Suppressor macrophage (primary cell): ENCODE measurements at places on chromosomes 16 and 17.
A peak's percentile ranks its signal among the peaks of the same experiment; 100 is the strongest.

DNA sequence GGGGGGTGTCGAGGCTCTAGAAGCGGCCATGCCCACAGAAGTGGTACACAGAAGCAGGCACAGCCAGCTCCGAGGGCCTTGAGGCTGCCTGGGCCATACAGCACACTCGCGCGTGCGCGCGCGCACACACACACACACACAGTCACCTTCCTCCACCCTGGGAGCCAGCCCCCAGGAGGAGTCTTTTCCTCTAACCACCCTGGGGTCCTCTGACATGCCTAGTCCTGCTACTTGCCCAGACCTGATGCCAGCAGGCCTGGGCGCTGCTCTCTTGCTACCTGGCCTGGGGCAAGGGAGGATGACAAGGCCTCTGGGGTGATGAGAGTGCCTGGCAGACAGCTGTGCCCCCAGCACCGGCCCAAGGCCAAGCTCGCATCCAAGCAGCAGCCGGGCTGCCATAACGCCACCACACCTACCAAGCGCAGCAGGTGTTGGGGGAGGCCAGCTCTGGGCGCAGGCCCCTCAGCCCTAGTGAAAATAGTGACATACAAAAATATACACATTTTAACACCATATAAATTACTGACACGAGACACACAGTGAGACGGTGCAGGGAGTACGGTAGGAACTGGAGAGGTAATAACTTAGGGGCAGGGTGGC is 41.1 kb downstream of the TSC2 start:
- DNase-seq: no peak

DNA sequence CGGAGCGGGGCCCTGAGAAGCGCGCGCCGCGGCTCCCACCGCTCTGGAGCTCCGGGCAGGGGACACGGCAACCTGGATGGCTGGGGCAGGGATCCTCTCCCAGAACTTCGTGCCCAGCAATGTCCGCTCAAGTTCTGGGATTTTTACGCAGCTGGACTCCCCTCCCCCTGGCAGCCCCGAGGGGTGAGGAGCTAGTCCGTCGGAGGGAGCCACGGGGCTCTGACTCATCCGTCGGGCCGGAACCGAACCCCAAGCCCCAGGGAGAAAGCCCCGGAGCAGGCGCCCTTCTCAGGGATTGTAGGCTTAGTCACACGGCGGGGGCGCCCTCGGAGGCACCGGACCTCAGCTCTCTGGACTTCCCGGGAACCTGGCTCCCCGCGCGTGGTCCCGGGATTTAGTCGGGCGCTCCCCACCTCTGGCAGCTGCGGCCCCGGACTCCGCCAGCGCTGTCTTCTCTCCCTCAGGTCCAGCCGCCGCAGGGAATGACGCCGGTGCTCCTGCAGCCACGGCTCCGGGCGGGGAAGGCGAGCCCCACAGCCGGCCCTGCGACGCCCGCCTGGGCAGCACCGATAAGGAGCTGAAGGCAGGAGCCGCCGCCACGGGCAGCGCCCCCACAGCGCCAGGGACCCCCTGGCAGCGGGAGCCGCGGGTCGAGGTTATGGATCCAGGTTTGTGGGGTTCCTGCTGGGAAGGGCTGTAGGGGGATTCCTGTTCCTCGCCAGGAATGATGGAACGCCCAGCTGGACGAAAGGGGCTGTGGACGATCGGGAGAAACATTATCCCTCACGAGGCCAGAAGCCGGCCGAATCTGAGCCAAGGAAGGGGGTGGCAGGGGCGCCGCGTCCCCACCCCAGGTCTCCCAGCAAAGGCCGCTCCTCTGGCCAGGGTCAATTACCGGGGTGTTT is 830 bp downstream of the SPHK1 start:
- DNase-seq: peak; percentile 83

GRCh38 chr17:39527220-39527813 is 66.0 kb downstream of the CDK12 start:
- DNase-seq: peak; percentile 33

- DNase-seq: no peak
Measured at GRCh38 chr17:73157521-73157890, 7.3 kb upstream of the SSTR2 start.

DNA sequence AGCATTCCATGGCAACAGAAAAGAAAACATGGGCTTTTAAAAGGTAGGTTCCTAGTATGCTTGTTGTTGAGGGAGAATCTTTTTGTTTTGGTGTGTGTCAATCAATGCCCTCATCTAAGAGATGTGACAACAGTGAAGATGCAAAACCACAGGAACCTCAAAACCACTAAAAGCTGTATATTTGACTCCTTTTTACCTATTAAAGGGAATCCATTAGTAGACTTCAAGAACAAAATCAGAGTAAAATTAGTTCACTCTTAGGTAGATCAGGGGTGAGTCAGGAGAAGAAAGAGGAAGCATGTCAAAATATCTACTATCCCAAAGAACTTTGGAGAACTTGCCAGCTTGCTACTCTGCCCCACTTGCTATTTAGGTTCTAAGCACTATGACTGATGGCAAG is 89.1 kb downstream of the CDK5R1 start:
- DNase-seq: peak; percentile 43

DNA sequence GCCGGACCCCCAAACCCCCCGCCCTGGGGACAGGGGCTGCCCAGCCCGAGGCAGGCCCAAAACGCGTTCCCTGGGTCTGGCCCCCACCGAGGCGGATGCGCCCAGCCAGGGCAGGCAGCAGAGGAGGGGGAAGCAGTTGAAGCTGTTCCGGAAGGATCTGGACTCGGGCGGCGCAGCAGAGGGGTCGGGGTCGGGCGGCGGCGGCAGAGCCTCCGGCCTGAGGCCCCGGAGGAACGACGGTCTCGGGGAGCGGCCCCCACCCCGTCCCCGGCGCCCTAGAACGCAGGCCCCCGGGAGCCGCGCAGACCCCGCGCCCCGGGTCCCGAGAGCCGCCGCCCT is 22.9 kb upstream of the ZFPM1 start:
- DNase-seq: peak; percentile 16

DNA sequence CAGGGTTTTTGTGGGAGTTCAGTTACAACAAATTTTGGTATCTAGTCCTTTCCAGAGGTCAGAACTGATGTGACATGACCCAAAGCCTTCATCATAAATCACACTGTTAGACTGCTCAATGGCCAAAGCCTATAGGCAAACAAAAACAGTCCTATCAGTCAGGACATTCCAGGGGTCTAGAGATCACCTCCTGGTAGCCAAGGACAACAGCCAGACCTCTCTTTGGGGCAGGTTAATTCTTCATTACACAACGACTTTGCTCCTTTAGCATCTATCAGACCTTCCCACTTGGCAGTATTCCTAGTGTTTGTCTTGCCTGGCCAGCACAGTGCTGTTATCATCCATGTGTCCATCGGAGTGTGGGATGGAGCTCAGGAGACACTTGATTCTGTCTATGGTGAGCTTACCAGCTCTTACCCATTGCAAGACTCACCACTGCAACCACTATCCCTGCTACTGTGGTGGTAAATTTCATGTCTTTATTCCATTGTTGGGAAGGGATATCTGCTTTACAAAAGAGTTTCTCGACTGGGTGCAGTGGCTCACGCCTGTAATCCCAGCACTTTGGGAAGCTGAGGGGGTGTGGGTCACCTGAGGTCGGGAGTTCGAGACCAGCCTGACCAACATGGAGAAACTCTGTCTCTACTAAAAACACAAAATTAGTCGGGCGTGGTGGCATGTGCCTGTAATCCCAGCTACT is 95.5 kb upstream of the DHX40 start:
- DNase-seq: no peak

- DNase-seq: no peak
Measured at GRCh38 chr16:56559109-56559508, 5.8 kb upstream of the MT4 start.

- DNase-seq: no peak
Measured at GRCh38 chr17:32116937-32117336, 25.4 kb upstream of the RHOT1 start.

DNA sequence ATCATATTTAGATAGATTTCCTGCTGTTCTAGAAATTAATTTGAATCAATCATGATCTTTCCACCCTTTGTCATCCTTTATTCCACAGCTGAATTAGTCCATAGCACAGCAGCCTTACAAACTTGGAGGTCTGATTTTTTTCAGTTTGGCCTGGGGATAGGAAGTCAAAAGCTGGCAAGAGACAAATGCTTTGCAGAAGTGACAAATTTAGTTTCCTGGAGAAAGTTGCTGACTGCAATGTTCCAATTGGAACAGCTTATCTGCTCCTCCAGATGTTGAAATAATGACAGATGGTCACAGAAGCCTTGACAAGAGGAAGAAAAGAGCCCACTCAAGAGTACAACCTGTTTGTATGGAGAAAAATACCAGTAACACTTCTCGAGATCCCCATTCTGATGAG is 1276.1 kb upstream of the CDH8 start:
- peak; percentile 6 for DNase-seq

GRCh38 chr16:57664662-57665025 is 3.5 kb upstream of the ADGRG3 start:
- no peak for DNase-seq

- DNase-seq: no peak
Measured at GRCh38 chr16:75109732-75110243, 6.8 kb downstream of the LDHD start.

GRCh38 chr16:89748921-89749320 is 27.6 kb downstream of the ZNF276 start:
- DNase-seq: no peak

DNA sequence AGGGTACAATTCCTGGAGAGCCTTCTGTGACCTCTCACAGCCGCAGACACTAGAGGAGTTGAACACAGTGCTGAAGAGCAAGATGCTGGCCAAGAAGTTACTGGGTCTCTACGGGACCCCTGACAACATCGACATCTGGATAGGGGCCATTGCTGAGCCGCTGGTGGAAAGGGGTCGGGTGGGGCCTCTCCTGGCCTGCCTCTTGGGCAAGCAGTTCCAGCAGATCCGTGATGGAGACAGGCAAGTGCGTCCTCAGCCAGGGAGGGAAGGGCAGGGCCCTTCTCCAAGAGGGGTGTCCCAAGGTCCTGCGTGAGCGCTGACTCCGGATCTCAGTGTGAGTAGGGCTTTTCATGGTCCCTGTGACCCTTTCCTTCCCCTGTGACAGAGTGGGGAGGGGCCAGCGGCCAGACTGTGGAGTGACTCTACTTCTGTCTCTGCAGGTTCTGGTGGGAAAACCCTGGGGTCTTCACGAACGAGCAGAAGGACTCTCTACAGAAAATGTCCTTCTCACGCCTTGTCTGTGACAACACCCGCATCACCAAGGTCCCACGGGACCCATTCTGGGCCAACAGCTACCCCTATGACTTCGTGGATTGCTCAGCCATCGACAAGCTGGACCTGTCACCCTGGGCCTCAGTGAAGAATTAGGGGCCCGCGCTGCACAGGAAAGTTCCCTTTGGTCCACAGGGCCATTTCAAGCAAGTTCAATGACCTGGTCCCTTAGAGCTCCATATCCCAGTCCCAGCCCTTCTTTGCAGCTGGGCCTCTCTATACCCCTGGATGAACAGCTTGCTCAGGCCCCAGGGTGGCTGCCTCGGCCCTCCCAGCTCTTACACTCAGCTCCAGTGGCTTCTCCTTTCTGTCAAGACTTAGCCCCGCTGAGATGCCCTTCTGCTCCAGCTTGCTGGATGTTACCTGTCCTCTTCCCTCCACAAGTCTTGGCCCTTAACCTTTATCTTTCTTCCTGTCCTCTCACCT is 13.1 kb downstream of the MPO start:
- no peak for DNase-seq

DNA sequence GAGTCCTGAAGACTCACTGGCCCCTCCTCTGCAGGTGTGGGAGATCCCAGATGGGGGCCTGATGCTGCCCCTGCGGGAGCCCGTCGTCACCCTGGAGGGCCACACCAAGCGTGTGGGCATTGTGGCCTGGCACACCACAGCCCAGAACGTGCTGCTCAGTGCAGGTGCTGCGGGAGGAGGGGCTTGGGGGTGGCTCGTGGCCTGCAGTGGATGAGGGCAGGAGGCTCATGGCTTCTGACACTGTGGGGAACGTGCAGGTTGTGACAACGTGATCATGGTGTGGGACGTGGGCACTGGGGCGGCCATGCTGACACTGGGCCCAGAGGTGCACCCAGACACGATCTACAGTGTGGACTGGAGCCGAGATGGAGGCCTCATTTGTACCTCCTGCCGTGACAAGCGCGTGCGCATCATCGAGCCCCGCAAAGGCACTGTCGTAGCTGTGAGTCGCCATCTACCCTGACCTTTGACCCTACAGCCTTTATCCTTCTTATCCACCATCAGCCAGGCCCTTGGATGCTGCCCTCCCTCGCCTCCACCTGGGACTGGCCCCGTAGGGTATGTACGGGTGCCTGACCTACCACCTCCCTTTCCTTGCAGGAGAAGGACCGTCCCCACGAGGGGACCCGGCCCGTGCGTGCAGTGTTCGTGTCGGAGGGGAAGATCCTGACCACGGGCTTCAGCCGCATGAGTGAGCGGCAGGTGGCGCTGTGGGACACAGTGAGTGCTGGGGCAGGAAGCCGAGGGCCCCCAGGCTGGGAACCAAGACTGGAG is 3.6 kb downstream of the CORO1A start:
- DNase-seq: peak; percentile 92

DNA sequence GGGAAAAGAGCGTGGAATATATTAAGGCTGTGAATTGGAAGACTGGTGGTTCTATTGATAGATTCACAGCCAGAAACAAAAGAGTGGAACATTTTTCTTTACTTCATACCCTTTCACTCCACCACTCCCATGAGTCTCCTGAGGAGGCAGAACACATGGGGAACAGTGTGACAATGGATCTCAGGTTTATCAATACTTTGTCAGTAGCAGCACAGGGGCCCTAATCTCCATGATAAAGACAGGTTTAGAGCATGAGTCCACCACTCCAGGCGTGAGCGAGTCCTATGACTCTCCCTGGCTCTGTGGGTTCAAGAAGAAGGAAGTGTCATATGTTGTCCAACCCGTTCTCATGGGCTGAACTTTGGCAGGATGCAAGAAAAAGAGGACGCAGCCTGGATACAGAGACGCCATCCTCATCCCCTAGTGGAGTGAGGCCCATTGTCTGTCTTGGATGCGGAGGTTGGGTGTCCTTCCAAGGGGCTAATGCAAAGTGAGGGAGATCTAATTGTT is 361.2 kb downstream of the TMEM114 start:
- DNase-seq: no peak

DNA sequence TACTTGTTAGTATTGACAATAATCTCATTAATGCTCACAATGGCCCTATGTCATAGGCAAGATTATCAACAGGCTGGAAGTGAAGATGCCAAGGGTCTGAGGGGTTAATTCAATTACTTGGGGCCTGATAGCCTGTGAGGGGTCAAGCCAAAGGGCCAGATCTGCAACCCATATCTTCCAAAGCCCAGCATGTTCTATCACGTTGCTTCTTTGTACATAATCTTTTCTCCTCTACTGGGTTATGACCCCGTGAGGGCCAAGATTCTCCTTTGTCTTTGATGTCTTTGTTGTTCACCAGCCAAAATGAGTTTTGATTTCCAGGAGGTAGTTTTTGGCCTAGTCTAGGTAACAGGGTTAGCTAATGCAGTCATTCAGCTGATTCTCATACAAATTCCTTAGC is 347.2 kb downstream of the UTP18 start:
- no peak for DNase-seq

DNA sequence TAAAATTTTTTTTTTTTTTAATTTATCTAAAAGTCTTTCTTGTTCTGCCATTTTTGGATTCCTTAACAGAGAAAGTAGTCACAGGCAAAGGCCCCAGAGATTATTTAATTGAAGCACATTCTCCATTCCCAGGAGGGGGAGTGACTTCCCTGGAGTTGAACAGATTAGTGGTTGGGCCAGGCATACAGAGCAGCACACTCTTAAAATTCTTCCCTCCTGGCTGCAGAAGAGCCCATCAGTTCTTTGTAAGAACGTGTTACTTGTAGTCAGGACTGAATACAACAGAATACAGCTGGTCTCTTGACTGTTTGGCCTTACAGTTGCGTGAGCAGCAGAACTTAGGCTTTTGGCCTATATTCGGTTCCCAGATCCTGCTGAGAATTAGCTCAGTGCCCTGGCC is 1.8 kb downstream of the ALKBH5 start:
- DNase-seq: no peak

- no peak for DNase-seq
Measured at GRCh38 chr16:22728167-22728836, 85.7 kb upstream of the HS3ST2 start.
